ENCODE measurements at places on chromosomes 7 and 10.

DNA sequence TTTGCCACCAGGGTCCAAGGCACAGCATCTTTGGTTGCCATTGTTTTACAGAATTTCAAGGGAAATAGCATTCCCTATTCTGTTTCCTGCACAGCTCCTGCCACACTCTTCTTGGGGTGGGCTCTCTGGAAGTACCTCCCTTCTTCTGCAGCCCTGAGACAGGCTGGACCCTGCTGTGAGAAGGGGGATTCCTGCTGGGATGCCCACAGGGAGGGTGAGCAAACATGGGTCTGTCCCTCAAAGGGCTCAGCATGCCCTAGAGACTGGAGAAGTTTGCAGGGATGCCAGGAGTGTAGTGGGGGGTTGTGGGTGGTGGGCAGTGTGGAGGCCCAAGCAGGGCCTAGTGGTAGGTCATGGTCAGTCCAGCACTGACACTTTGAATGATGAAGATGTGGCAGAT is 222.2 kb upstream of the GPR26 start:
- no peak for DNase-seq

- DNase-seq: no peak
Measured at GRCh38 chr10:49418328-49418727, 22.4 kb upstream of the DRGX start.

DNA sequence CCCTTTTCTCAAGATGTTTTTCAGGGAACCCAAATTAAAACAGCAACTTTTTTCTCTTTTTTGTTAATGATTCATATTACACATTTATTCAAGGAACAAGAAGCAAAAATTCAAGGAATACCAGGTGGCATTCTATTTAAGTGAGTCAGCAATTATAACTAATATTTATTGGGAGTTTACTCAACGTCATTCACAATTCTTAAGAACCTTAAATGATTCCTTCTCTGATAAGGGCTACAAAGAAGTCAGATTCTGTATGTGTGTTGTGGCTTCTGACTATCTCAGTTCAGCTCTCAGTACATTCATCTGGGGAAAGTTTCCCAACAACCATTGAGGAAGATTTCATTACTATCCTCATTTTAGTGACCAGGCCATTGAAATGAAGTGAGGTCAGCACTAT is 470.7 kb upstream of the AKR1E2 start:
- no peak for DNase-seq

DNA sequence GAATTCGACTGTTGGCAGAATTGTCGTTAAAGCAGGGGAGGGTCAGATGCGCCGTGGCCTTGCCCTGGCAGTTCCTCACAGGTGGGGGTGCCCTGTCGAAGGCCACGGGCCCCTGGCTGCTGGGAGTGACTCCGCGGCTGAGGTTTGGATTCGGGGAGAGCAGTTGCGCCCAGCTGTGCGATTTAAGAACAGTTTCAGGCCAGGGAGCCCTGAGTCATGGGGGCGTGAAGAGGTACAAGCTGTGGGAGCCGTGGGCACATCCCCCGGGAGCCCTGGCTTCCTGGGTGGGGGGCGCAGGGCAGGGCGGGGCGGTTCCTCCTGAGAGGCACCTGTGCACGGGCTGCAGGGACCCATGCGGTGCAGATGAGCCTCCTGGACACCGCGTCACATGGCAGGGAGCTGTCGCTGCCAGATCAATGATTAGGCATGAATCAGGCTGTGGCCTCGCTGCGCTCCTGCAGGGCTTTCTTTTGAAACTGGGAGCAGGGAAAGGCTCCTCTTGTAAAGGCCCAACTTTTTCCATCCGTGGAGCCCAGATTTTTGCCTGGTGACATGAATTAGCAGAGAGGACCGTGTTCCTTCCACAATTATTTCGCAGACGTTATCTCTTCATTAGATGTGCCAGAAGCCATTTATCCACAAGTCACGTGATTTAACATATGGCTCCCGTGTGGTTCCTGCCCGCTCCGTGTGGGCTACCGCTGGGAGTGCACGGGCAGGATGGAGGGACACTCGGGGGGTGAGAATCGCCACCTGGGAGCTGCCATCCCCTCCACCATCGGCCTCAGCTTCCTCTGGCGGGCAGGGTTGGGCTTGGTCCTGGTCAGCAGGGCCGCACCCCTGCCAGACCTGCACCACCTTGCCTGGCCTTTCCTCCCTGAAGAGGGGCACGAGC is 918 bp downstream of the PWWP2B start:
- peak; percentile 47 for DNase-seq

DNA sequence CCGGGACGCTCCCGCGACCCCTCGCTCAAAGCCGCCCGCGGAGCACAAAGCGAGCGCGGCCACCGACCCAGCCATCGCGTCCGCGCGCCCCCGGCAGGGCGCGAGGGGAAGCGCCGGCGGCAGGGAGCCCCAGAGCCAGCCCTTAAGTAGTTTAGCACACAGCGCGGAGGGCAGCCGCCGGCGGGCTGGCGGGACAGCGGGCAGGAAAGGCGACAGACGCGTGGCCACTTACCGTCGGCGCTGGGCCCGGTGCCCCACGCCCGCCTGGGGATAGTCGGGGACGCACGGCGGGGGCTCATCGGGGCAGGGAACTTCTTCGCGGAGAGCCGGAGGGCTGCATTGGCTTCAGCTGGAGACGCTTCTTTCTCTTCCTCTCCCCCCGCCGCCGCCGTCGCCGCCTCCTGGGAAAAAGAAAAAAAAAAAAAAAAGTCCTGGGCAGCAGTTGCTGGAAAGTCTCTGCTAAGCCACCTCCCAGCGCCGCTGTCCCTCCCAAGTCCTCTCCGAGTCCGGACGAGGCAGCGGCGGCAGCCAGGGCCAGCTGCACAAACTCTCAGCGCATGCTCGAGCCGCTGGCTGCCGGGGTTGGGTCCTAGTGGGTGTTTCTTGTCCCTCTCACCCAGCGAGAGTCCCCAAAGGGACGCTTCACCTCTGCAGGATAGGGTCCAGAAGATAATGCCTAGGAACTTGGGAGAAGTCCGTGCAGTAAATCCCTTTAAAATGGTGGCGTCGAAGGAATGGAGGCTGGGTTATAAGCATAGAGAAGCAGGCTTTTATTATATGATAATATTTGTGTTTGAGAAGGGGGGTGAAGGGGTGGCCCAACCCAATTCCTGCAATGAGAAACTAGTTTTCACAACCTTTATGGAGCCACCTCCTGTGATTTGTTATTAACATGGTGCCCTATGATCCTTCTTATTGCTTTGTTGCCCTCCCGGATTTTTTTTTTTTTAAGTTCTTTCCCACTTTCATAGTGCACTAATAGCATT is at the start of gene TSPAN12:
Gene TSPAN12 (minus strand): TSS at position 557 of the 986 bp plus-strand sequence. CDS start 1,381 bp downstream, outside the sequence.
- peak; percentile 36 for DNase-seq

GRCh38 chr10:69483963-69484362 is 32.7 kb downstream of the TSPAN15 start:
- no peak for DNase-seq

GRCh38 chr7:155973451-155973997 is 161.3 kb upstream of the SHH start:
- DNase-seq: no peak

DNA sequence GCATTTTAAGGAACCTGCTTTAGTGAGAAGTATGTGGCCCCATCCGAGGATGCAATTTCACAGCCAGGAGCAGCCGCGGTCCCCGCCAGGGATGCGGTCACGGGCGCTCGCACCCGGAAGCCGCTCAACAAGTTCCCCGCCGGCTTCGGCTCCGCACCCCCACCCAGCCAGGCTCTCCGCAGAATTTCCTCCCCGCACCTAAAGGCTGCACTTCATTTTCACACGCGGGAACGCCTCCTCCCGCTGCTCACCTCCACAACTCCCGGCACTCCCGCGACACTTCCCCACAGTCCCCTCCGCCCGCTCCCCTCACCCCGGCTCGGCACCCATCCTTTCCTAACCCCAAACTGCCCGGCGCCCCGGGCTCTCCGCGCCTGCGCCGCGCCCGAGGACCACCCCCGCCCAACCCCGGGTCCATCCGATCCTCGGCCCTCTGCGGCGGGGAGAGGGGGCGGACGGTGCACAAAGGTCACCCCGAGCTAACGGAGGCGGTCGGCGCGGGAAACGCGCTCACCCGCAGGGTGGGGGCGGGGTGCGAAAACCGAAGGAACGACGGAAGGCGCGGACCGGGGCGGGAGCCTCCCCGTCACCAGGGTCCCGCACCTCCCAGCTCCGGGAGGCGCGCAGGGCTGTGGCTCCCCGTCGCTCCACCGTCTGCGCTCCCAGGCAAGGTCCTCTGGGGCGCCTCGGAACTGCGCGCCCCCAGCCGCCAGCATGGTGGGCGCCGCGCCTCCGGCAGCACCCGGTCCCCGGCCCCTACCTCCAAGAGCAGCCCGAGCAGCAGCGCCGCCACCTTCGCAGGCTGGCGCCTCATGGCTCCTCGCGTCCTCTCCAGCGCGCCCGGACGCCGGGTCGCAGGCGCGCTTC is 558 bp downstream of the VOPP1 start:
- peak; percentile 68 for DNase-seq

GRCh38 chr7:130417213-130417612 is 23.6 kb downstream of the CEP41 start:
- DNase-seq: no peak

DNA sequence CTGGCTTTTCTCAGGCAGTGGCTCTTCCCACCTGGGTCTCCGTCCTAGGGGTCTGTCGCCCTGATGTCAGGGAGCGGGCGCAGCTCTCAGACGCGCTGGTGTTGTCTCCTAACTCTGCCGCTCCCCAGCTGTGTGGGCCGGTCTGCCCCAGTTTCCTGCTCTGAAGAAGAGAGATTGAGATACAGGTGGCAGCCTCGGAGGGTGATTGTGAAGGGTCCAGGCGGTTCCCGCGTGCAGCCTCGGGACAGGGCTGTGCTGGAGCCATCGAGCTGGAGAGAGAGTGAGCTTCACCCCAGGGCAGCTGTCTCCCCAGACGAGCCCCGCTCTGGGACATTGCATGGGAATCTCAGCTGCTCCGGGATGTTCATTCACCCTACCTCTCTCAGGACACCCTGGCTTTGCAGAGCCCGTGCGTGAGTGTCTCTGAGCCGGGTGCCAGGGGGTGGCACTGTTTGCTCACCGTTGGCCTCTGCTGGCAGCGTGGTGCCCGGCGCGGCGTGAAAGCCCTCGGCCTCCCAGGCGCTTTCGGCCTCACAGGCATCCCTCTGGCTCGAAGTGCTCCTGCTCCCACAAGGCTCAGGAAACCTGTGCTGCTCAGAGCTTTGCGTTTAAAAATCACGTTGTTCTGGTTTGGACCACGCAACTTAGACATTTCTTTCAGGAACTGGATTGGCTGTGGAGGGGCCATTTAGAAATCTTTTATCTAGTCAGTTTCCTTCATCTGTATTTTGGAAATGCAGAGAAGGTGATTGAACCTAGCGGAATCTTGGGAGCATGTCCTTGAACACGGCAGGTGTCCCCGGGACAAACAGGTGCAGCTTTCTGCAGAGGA is 33.8 kb upstream of the ZFAND2A start:
- no peak for DNase-seq

DNA sequence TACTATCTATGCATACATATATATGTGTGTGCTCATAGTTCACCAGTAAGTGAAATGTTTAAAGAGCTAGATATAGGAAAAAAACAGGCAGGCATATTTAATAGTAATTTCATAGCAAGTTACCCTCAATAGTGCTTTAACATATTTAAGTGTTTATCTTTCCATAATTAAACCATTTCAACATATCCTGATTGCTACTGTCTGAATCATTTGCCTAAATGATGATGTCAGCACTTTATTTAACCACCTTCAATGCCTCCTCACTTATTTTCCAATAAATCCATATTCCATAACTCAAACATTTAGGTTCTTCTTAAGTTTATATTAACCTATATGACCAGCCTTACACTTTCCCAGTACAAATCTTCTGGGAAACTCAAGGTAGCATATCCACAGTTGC is 601.1 kb downstream of the ARL4A start:
- no peak for DNase-seq

DNA sequence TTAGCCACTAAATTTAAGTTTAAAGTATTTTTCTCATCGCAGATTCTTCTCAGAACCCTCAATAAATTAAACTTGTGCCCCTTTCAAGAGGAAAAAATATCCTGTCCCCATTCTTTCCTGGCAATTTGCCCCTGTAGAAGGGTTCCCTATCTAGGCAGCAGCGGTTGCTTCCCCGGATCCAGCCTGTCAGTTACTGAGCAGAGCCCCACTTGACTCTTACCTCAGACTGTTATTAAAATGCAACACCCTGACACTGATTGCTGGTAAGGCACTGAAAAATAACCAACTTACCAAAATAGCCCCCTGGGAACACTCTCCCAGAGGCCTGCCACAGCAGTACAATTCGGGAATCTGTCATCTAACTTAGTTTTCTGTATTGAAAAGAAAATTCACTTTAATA is 13.9 kb downstream of the LMTK2 start:
- DNase-seq: no peak

DNA sequence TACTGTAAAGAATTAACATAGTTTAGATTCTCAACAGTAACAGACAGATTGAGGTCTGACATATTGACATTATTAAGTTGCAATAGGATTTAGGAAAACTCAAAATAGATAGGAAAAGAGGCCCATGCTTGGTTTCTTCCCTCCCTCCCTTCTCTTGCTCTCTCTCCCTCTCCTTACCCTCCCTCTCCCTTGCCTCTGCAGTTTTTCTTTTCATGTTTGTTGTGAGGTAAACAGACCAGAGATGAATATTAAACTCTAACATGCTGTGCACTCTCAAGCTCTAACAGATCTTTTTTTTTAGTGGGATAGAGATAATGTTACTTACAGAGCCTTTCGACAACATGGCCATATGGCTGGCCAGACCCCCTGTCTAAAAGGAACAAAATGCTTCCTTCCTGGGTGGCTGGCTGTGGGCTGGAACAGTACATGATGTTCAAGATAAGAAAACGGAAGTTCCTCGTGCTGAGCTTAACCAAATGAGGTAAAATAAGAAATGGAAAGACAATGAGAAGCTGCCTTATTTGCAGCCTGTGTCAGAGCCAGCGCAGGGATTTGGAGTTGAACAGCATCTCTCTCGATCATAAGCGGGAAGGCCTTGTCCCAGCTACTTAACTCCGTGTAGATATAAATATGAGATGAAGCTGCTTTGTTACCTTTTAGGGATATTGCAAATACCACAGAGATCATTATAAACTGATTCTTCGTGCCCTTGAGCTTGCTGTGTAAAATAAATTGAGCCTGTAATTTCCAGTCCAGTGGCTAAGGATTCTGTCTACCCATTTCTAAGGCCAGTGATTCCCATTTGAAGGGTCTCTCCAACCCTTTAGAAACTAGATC is 391.9 kb upstream of the NPVF start:
- DNase-seq: no peak

DNA sequence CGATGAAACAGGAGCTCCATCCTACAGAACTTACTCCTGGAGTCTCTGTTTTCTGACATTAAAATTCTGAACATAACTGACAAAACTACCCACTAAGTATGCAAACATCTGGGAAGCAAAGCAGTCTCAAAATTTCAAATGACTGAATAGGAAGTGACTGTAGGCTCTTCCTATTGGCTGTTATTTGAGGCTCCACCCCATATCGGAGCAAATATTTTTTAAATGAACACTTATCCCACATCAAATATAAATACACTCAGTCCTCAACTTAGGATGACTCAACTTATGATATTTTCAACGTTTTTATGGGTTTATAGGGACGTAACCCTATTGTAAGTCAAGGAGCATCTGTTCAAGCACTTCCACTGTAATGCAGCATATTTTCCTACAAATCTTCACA is 8.8 kb downstream of the HSPA12A start:
- no peak for DNase-seq

DNA sequence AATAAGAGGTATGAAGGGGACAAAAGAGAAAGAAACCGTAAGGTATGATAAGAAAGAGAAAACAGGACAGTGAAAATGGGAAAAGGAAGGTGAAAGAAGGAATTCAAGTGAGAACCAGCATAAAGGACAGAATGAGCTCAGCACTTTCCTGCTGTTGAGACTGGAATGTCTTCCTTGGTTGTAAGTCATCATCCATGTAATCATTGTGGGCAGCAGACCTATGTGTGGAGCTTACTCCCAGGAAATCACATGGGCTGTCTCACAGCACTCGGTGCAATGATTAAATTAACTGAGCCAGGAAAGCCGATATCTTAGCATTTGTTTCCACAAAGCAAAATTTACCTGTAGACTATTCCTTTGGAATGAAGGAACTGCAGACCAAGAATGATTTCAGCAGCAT is 118.1 kb downstream of the PRKCQ start:
- no peak for DNase-seq

All from stimulated activated CD4-positive, alpha-beta T cell treated with anti-CD3 and anti-CD28 coated beads, Interleukin-1b, Interleukin-23, amount 100 ng/mL, for 48 hours (primary cell).